ENCODE measurements at places on chromosomes 3 and 15. TPM values are rescaled to one million over a fixed set of nuclear protein-coding genes. Genes with fewer than 3 reads are reported as not detected.

The SAMD7 gene
- total RNA-seq, result not detected

The CBLB gene
- total RNA-seq, result 33.6 TPM

The EXD1 gene
- total RNA-seq, result 0.12 TPM

The ALDH1L1 gene
- 9.0 TPM for total RNA-seq

The EPHA6 gene
- 2.4 TPM for total RNA-seq

The PLOD2 gene
- total RNA-seq, result 72.8 TPM

DNA sequence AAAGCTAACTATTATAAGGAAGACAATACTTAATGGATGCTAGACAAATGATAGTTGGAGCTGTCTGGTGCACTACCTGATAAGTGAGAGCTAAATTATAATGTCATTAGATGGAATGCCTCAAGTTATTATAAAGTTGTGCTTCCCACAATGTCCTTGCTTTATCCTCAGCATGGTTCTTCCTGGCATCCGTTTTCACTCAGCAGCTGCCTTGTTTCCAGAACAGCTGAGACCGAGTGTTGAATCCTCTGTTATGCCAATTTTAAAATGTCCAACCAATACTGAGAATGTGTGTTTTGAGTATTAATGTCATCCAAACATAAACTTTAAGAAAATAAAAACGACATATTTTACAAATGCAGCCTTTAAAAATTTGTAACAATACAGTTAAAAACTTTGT, 286.7 kb upstream of the SOX2 start:
- DNase-seq, result no peak

DNA sequence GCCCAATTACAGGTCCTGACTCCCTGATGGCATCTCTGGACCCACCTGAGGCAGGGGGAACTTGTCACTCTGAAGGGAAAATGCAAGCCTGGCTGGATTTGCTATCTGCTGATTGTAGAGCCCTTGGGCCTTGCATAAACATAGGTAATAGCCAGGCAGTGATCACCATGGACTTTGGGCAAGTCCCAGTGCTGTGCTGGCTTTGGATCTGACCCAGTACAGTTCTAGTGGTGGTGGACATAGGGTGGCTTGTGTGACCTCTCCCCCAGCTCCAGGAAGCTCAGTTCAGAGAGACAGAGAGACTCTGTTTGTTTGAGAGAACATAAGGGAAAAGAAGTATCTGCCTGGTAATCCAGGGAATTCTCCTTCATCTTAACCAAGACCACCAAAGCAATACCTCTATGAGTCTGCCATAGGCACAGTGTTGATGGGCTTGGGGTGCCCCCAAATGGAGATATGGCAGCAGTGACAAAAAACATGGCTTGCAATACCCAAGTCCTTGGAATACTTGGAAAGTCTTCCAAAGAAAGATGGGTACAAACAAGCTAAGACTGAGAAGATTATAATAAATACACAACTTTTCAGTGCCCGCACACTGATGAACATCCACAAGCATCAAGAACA, 348.5 kb downstream of the PYDC2 start:
- no peak for DNase-seq

GRCh38 chr3:96410006-96410730, 404.2 kb upstream of the EPHA6 start:
- DNase-seq, result no peak

DNA sequence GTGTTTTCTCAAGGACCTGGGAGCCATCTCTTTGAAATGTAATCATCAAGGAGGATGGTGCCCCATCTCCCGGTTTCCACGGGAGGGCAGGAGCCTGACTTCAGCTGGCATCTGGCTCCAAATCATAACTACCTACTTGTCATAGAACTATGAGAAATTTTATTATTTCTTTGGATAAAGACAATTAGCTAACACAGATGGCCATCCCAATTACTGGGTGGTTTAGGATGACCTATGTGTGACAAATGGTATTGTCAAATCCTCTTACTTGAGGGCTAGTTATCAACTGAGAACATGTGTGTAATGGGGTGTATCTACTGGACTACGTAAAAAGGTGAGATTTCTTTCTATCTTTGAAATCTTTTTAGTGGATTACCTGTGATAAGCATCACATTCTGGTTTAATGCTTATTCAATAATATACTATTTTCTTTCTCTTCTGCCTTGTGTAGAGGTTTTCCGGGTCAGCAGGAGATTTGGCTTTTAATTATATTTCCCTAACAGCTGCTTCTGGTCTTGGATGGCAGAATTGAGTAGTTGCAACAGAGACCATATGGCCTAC, 15.3 kb upstream of the PARP14 start:
- no peak for DNase-seq

GRCh38 chr15:79922512-79923078, 25.8 kb upstream of the MTHFS start:
- DNase-seq, result no peak

- DNase-seq, result no peak
Observed at GRCh38 chr3:30199855-30200254, 406.5 kb upstream of the TGFBR2 start.

GRCh38 chr15:85642065-85642692, 152.5 kb downstream of the KLHL25 start:
- no peak for DNase-seq

Measured in mucosa of gallbladder (tissue), 1 donor.